Endothelial cell of umbilical vein (primary cell): ENCODE measurements at places on chromosomes 7 and 10. TPM values are rescaled to one million over a fixed set of nuclear protein-coding genes. Genes with fewer than 3 reads are reported as not detected.

- no peak for DNase-seq
These were observed 69.6 kb upstream of the ADO start for GRCh38 chr10:62734781-62735463.

- DNase-seq, result no peak
These were observed 338.7 kb downstream of the DNAJB6 start for GRCh38 chr7:157675427-157675927.

- DNase-seq, result no peak
These were observed 200.7 kb downstream of the DNAH11 start for GRCh38 chr7:21743493-21743892.

- DNase-seq, result no peak
These were observed 103.6 kb downstream of the AHR start for GRCh38 chr7:17401791-17402627.

- no peak for DNase-seq
These were observed 490.2 kb upstream of the IGFBP3 start for GRCh38 chr7:46411236-46411635.

- DNase-seq, result no peak
These were observed 53.3 kb upstream of the SAMD8 start for GRCh38 chr10:75058161-75058560.

Gene POT1
- 21.8 and 22.4 TPM in 2 replicates for total RNA-seq

Gene EFCAB10
- not detected in 2 replicates for total RNA-seq

Gene UFSP1
- total RNA-seq, result 0.93 and 1.6 TPM in 2 replicates

Gene CALHM1
- total RNA-seq, result not detected in 2 replicates

Gene LBX1
- total RNA-seq, result not detected in 2 replicates
